Stomach (tissue), 19 donors: ENCODE measurements at places on chromosomes 12 and 14. TPM values are rescaled to one million over a fixed set of nuclear protein-coding genes. Genes with fewer than 3 reads are reported as not detected.

The ACVRL1 gene
- 54.7 TPM for total RNA-seq

DNA sequence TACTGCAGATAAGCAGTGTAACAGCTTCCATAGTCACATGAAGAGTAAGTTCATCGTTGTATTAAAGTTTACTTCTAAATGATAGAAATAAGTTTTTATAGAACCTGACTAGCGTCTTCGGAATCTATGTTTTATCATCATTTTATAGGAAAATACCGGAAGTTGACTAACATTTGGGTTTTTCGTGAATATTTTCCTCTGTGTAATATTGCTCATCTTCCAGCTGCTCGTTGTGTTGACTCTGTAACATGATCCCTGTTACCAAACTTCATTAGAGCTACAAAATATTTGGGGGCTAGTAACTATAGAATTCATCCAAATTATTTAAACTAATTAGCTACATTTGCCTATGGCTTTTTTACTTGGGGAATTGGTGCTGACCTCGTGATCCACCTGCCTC is 37.2 kb downstream of the DDX51 start:
- no peak for DNase-seq

DNA sequence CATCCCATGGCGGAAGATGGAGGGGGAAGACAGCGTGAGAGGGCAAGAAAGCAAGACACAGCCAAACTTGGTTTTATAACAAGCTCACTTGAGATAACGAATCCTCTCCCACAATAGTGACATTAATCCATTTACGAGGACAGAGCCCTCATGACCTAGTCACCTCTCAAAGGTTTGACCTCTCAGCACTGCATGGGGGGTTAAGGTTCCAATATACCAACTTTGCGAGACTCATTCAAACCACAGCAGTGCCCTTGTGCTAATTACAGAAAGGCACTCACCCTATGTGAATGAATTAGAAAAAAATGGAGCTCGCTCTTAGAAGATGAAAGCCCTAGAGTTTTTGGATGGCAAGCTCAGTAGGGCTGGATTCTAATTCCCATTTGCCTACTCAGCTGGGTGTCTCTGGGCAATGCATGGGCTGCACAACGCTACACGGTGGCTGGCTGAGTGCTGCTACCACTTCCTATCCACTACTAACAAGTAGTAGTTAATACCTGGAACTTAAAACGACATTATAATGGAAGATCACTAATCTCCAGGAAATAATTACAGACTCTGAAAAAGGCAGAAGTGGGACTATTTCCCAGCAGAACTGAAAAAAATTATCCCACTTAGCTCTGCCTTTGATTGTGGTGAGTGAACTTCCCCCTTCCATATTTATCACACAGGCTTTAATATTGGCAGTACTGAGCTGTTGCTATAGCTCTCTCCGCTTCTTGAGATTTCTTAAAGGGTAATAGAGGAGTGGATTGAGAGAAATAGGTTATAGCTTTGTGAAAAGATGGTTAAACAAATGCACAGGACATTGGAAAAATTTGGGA is 27.5 kb downstream of the TESPA1 start:
- no peak for DNase-seq

The CATSPERB gene
- total RNA-seq, result 5.2 TPM

- peak; percentile 27 for DNase-seq
These were observed 38.0 kb upstream of the WSCD2 start for GRCh38 chr12:108090932-108091678.

DNA sequence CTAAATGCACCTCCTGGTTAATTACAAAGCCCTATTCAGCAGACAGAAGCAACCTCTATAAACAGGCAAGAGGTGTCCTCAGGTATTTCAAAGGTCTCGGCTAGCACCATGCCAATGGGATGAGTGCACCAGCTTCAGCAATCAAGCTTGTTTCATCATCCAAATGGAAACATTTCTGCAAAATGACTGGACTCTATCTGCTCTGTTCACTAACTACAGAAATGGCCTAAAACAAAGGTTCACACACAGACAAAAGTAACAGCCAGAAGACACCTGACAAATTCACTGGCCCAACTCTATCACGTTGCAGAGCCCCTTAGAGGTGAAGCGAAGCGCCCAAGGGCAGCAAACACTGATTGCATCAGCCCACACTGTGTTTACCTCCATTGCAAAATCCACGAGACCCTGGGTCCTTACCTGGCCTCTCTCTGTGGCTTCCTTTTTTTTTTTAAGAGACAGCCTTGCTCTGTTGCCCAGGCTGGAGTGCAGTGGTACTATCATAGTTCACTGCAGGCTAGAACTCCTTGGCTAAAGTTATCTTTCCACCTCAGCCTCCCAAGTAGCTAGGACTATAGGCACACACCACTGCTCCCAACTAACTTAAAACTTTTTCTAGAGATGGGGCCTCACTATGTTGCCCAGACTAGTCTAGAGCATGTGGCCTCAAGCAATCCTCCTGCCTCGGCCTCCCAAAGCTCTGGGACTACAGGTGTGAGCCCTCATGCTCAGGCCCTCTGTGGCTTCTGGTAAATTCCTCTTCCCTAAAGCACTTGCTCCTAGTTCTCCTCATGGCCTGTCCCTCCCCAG is 8.5 kb upstream of the SYNE3 start:
- no peak for DNase-seq

DNA sequence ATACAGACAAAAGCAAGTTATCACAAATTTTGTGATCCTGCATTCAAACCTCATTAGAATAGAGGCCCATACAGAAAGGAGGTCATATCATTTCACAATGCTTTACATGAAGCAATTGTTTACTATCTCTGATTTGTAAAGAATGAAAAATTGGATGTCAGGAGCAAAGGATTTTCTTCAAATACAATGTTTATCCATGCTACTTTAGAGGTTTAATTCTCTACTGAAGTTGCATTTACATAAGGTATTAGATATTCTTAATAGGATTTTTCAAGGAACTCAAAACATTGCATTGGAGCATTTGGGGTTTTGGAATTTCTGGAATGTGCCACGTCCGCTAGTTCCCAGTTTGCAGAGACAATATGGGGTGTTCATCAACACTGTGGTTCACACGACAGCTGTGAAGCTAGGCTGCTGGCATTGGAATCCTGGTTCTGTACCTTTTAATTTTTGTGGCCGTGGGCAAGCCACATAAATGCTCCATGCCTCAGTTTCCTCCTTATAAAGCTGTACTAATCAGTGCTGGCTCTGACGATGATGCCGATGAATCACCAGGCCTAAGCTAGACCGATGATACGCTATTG is 174.8 kb downstream of the APAF1 start:
- no peak for DNase-seq

DNA sequence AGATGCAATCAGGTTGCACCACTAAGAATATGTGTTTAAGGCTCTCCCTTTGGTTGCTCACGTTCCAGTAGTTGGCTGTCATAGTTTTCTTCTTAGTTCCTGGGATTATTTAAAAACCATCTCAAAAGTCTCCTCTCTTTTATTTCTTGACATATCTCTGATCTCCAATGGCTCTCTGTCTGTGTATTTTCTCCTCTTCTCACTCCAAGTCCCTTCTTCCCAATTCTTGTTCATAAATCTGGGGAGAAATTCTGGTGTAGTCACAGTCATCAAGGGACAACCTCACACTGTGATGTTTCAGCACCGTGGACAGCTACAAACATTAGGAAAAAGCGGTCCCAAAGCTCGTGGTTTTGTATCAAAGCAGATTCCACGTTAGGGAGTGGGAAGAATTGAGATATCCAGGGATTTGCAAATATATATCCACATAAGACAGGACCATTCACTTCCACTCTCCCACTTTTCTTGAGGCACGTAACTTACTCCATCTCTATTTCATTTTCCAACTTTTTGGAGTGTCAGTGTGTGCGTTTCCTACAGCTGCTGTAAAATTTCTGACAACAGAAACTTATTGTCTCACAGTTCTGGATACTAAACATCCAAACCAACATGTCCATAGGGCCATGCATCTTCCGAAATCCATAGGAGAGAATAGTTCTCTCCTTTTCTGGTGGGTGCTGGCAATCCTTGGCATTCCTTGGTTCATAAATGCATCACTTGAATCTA is 80.6 kb upstream of the TMEM233 start:
- DNase-seq, result no peak

GRCh38 chr14:64952598-64953309 is 10.2 kb upstream of the GPX2 start:
- no peak for DNase-seq

The OR10AD1 gene
- total RNA-seq, result not detected
